Osteocyte (in vitro differentiated cells): ENCODE measurements at places on chromosomes 4 and X. TPM values are rescaled to one million over a fixed set of nuclear protein-coding genes. Genes with fewer than 3 reads are reported as not detected.

- DNase-seq: no peak
These were observed 192.1 kb downstream of the AFAP1 start for GRCh38 chr4:7747566-7747965.

- DNase-seq: no peak
These were observed 417.1 kb upstream of the GALNT7 start for GRCh38 chr4:172751550-172751949.

GRCh38 chr4:157290622-157291021, 70.1 kb downstream of the GRIA2 start:
- no peak for DNase-seq

DNA sequence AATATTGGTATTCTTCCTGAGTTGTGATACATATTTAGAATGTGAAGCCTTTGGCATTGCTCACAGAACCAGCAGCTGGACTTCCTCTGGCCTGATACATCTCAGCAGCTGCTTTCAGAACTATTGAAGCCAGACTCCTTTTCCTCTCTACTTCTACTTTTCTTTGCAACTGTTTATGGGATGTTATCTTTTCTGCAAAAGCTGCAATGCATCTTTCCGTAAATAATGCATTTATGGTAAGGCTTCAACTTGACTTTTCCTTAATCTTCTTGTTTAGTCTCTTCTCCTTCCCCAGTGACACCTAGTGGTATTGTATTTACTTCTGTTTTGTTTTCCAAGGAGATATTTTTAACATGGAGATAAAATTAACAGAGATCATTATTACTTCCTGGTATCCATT, 1548.7 kb downstream of the PCDH7 start:
- DNase-seq: no peak

DNA sequence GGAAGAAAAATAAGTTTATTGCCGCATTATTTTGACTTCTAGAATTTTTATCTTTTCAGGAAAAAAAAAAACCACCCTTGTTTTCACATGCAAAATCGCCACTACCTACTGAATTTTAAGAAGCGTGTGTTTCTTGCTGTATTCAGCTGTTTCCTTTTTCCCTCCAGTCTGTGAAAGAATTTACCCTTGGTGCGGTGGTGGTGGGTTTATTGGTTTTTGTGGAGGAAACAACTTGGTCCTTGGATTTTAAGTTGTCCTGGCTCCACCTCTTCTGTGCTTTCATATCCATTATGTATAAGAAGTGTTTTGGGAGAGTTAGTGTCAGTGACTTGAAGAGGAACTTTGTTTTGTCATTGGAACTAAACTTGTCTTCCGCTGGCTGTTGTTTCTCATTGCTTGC, 8.1 kb downstream of the RAPGEF2 start:
- DNase-seq: no peak

DNA sequence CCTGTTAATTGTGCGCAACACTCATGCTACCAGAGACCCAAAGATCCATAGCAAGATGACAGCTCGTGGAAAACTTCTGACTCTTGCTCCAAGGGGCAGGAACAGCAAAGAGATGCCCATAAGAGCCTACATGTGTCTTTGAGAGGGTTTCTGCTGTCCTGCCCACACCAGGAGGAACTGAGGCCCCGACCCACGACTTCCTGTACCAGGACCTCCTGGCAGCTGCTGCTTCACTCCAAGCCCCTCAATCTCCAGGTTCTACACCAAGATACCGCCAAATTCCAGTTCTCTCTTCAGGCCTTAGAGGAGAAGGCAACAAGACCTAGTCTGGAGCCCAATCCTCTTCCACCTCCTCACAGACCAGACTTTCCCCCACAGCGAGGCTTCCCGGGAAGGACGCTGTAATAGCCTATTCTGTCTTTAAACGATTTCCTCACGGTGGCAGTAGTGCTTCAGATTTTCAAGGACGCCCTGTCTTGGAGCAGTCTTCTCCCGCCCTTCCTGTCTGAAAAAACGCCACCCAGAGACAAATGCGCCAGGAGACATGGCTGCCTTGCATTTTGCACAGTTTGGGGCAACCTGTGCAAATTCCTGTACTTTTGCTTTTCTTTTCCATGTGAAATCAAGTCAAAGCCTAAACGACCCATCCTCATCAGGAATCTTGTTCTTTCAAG, 230.2 kb upstream of the STK26 start:
- DNase-seq: no peak

DNA sequence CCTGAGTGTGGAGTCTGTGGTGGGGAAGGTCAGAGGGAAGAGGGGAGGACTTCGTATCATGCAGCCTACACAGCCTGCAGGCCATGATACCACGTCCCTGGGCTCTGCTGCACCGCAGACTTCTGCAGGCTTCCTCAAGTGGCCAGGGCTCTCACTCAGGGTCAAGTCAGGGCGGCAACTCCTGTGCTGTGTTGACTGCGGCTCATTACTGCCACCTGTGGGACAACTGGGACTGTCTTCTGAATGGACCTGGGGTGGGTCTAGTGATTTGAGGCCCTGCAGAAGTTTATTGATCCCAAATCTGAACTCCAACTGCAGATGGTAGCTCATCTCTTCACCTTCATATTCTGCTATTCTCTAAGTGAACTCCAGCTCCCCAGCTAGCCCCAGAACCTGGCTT, 167.1 kb downstream of the NSUN7 start:
- DNase-seq: no peak

DNA sequence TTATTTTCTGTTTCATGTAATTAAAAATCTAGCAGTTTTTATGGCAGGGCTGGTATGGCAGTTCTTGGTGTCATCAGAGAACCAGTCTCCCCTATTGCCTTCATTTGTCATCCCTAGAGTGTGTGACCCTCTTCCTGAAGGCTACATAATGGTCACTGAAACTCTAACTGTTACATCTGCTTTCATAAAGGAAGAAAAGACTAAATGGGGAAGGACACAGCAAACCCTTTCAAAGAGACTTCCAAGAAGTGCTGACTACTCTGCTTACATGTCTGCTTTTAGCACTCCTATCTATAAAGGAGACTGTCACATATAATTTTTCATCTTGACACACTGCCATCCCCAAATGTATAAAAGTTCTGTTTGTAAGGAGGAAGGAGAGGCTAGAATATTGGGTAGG, 105.9 kb upstream of the DIAPH2 start:
- no peak for DNase-seq

DNA sequence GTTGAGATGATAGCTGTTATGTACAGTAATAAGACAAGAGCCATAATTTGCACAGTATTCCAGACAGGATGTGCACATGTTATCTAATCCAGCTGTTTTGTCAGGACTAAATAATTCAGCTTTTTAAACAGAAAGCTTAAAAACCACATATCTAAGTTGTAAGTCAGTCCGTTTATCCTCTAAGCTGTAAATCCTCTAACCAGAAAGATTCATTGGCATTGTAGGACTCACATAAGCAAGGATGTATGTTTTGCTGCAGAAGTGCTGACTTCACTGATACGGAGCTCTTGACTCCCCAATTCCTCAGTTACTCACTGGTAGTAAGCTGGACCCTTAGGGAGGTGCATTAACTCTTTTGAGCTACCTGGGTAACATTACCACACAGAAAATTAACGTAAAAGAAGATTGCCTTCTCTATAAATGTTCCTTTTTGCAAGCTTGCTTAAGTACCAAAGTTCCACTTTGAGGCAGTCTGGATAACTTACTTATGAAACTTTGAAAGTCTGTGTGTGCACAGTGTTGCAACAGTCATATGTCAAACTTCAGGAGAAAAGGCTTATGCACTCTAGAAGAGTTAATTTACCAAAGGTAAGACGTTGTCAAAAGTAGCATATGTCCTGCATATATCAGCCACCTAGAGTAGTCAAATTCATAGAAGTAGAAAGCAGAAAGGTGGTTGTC, 58.3 kb upstream of the MAGEB2 start:
- DNase-seq: no peak

DNA sequence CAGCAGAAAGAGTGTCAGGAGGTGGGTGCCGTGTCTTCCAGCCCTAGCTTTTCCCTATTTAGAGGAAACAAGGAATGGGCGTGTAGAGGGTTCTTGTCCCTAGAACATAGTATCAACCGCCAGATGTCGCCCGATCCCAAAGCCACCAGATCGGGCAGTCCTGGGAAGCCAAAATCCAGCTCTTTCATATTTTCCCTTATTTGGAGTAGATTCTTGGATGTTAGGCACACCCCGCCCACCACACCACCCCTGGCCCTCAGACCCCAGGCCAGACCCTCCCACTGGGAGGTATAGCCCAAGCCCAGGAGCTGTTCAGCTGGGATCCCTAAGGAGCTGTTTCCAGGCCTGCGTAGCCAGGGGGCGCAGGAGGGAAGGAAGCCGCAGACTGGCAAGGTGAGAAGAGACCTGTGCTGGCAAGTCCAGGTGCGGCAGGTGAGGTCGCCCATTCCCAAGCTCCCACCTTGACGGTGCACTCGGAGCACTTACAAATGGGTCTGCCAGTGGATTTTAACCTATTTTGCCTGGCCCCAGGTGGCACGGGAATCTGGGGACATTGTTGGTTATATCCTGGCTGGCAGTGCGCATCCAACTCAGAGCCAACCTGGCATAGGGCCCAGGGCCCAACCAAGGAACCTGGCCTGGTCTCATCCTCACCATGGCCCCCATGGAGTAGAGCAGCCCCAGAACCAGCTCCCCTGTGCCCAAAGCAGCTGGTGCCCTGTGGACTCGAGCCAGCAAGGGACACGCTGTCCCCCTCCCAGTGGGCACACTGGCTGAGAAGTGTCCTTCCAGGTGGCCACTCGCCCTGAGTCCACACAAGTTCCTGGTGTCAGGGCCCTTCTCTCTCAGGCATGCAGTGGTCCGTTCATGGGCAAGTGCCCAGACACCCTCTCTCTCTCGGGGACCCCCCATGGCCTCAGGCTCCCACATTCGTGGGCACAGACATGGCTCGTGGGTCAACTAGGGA, 811 bp downstream of the FLNA start:
- no peak for DNase-seq

DNA sequence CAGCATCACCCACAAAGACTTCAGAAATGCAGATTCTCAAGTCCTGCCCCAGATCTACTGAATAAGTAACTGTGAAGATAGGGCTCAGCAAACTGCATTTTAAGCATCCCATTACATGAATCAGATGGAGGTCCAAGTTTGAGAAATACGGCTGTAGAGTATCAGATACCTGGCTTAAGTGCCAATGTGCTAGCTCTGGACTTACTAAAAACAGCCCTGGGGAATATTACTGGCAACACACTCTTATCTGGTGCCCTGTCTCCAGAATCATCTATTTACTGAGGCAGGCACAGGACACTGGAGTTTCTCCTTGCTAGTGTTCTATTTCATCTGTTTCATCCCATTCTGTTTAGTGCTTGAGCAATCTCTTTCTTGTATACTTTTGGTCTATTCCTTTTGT, 105.1 kb downstream of the SPOCK3 start:
- DNase-seq: no peak

DNA sequence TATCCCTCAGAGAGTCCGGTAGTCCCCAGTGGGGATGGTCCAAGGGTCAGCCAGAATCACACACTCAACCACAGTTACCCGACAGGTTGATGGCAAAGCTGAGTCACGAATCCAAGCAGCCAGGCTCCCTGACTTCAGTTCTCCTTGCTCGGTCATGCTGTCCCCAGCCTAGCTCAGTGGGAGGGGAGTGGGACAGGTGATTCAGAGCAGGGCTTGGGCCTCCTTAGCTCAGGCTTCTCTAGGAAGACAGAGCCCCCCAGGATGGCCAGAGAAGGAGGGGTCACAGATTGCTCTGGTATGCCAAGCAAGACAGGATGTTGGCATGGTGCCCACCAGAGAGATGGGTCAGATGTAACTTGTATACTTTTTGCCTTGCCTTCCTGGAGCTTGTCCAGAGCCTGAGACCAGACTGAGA, 66.5 kb downstream of the EFNB1 start:
- no peak for DNase-seq

DNA sequence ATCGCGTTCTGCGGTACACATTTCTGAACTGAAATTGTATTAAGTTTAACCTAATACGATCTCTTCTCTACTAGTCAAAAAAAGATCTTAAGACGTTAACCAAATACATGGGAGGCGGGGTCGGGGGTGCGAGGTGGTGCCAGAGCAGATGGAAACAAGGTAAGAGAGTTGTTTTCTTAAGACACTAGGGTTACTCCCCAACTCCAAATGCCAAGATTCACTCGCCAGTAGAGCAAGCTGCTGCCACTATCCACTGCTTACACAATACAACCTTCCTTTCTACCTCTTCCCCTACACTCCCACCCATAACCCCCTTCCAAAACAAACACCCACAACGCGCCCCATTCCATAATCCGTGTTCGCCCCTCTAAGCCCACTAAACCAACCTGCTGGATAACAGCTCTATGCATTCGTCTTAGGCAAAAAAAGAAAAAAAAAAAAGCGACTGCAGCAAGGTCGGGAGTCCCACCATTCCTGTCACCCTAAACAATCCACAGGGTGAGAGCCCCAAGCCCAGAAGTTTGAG, 1.3 kb downstream of the LCORL start:
- no peak for DNase-seq

DNA sequence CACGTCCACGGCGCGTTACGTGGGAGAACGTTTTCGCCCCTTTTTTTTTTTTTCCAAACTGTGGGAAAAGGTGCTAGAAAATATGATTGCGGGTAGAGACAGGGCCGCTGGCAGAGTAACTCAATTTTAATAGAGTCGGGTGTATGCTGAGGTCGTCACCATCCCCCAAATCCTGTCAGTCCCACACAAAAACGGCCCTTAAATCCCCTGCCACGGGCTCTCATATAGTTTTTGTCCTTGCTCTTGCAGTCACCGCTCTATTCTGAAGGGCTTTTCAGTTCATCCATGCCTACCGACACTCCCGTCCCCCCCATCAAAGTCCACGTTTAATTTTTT, 796 bp upstream of the MED14 start:
- DNase-seq: no peak

DNA sequence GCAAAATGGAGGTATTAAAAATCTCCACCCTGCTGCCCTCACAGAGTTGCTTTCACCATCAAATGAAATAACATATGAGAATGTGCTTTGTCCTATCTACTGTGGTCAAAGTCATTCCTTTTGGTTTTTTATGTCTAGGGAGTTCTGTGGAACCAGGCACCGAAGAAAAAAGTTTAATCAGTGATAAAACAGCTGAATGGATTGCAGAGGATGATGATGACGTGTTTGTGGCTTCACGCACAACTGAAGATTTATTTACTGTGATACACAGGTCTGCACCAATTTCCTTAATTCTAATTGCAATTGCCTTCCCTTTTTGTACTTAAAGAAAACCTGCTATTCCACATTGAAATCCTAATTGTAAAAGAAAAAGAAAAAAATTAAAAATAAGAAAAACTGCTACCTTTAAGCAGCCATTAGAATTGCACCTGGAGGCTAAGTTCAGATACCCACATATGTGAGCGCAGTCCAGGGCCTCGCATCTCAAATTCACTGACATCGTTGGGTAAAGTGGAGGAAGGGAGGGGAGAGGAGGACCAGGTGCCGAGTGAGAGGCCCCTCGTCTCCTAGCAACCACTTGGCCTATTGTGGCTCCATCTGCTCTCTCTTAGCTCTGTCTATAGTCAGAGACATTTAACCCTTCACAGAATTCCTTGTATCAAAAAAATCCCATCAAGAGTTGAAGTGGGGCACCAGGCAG, 10.5 kb upstream of the RTL5 start:
- no peak for DNase-seq

ZMAT1 gene
- total RNA-seq: 4.6 and 4.9 TPM in 2 replicates

CCKAR gene
- total RNA-seq: not detected in 2 replicates

HEPH gene
- 6.3 and 7.6 TPM in 2 replicates for total RNA-seq

MAGED2 gene
- 361 and 377 TPM in 2 replicates for total RNA-seq

HTN3 gene
- not detected in 2 replicates for total RNA-seq

ZNF41 gene
- 6.3 and 8.8 TPM in 2 replicates for total RNA-seq

ASB12 gene
- total RNA-seq: not detected in 2 replicates

ESX1 gene
- not detected in 2 replicates for total RNA-seq

KCNE5 gene
- 0.24 and 0.70 TPM in 2 replicates for total RNA-seq

FOXR2 gene
- not detected in 2 replicates for total RNA-seq

PITX2 gene
- total RNA-seq: not detected in 2 replicates

CDKL5 gene
- 10.9 and 12.6 TPM in 2 replicates for total RNA-seq

HAUS7 gene
- total RNA-seq: 55.7 and 60.3 TPM in 2 replicates

EXOC1L gene
- not detected in 2 replicates for total RNA-seq

SH3BGRL gene
- total RNA-seq: 166 TPM in 2 replicates
